ENCODE measurements at places on chromosomes 3 and 15. TPM values are rescaled to one million over a fixed set of nuclear protein-coding genes. Genes with fewer than 3 reads are reported as not detected.

Gene PLSCR5
- total RNA-seq = not detected

Gene GOLGA8N
- total RNA-seq = 4.6 TPM

Gene UCN2
- total RNA-seq = 3.1 TPM

Gene MCCC1
- 17.8 TPM for total RNA-seq

Gene HTR3E
- total RNA-seq = not detected

Gene GOLGA8A
- total RNA-seq = 1.8 TPM

Gene SPINT1
- 4.1 TPM for total RNA-seq

Gene CELF6
- total RNA-seq = not detected

Gene SAXO2
- not detected for total RNA-seq

Gene CALML4
- total RNA-seq = 0.39 TPM

Gene CHRNA5
- total RNA-seq = 1.3 TPM

Gene UROC1
- not detected for total RNA-seq

Gene ASB14
- total RNA-seq = not detected

Gene CLSTN2
- 0.24 TPM for total RNA-seq

Gene GPR149
- not detected for total RNA-seq

Gene SELENOS
- total RNA-seq = 105 TPM

Gene SPSB4
- total RNA-seq = not detected

Gene MED12L
- total RNA-seq = 0.80 TPM

Gene MESP2
- 2.0 TPM for total RNA-seq

Gene TMOD2
- total RNA-seq = 3.2 TPM

Gene RBP2
- total RNA-seq = not detected

Gene BTLA
- total RNA-seq = 0.26 TPM

Gene CFAP20DC
- total RNA-seq = 2.8 TPM

Gene PRICKLE2
- total RNA-seq = 26.1 TPM

Gene ARRDC4
- 22.7 TPM for total RNA-seq

Gene FAM81A
- 0.08 TPM for total RNA-seq

Gene MME
- total RNA-seq = 96.5 TPM

Gene GOLGA6L10
- not detected for total RNA-seq

Gene FAM227B
- total RNA-seq = 3.2 TPM

Gene SENP8
- 2.3 TPM for total RNA-seq

Gene MEGF11
- not detected for total RNA-seq

Gene CELSR3
- 5.0 TPM for total RNA-seq

Gene ZNF502
- 6.5 TPM for total RNA-seq

Gene SLC6A20
- total RNA-seq = not detected

Gene SUSD5
- 8.1 TPM for total RNA-seq

Gene PIAS1
- total RNA-seq = 11.9 TPM

Gene AQP9
- not detected for total RNA-seq

Gene GPR62
- 0.08 TPM for total RNA-seq

Gene IL17RE
- 0.88 TPM for total RNA-seq

Gene HRH1
- 9.7 TPM for total RNA-seq

Gene DPH6
- total RNA-seq = 8.3 TPM

Gene HCLS1
- total RNA-seq = 1.9 TPM

Gene SACM1L
- total RNA-seq = 13.6 TPM

Gene CX3CR1
- 0.08 TPM for total RNA-seq

Gene UACA
- total RNA-seq = 56.5 TPM

Gene ARNT2
- total RNA-seq = 4.8 TPM

Gene BCL2A1
- 2.6 TPM for total RNA-seq
